ENCODE measurements at places on chromosomes 3 and 15. TPM values are rescaled to one million over a fixed set of nuclear protein-coding genes. Genes with fewer than 3 reads are reported as not detected.

GRCh38 chr15:72492733-72493132, 18.6 kb downstream of the ARIH1 start:
- peaks cover 83% of the 10 kb centered on the region for H3K4me1 ChIP-seq
- no peak overlapping the region for H3K27ac ChIP-seq
- H3K4me3 ChIP-seq = no peak overlapping the region
- H3K27me3 ChIP-seq = no peaks in the 10 kb centered on the region
- no peaks in the 10 kb centered on the region for H3K36me3 ChIP-seq

The XCR1 gene
- 0.64 TPM for total RNA-seq

GRCh38 chr15:89463113-89463512, 33.3 kb downstream of the RHCG start:
- no peaks in the 10 kb centered on the region for H3K4me1 ChIP-seq
- H3K4me3 ChIP-seq = no peak overlapping the region
- no peaks in the 10 kb centered on the region for H3K36me3 ChIP-seq
- H3K27me3 ChIP-seq = no peaks in the 10 kb centered on the region

GRCh38 chr3:160697637-160698380, 20.8 kb downstream of the ARL14 start:
- no peak for DNase-seq
- peak overlapping the region; percentile 28 for H3K27ac ChIP-seq
- no peaks in the 10 kb centered on the region for H3K36me3 ChIP-seq
- H3K4me3 ChIP-seq = no peak overlapping the region

DNA sequence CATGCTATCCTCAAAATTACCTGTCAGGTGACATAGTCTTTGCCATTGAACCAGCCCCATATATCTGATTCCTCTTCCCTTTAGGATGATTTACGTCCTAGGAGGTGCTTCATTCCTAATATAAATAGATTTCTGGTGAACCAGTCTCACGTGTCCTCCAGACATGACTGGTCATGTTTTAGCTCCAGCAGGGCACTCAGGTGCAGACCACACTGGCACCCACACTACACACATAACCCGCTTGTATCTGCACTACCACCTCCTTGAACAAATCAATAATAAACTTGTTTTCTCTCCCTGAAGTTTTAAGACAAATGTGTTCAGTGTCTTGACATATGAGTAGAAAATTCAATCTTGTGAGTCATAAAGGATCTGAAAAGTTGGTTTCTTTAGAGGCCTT, 155.5 kb downstream of the GOLIM4 start:
- DNase-seq = no peak
- no peaks in the 10 kb centered on the region for H3K4me1 ChIP-seq
- H3K27me3 ChIP-seq = no peaks in the 10 kb centered on the region
- H3K27ac ChIP-seq = no peak overlapping the region

The XIRP1 gene
- total RNA-seq = 616 TPM

DNA sequence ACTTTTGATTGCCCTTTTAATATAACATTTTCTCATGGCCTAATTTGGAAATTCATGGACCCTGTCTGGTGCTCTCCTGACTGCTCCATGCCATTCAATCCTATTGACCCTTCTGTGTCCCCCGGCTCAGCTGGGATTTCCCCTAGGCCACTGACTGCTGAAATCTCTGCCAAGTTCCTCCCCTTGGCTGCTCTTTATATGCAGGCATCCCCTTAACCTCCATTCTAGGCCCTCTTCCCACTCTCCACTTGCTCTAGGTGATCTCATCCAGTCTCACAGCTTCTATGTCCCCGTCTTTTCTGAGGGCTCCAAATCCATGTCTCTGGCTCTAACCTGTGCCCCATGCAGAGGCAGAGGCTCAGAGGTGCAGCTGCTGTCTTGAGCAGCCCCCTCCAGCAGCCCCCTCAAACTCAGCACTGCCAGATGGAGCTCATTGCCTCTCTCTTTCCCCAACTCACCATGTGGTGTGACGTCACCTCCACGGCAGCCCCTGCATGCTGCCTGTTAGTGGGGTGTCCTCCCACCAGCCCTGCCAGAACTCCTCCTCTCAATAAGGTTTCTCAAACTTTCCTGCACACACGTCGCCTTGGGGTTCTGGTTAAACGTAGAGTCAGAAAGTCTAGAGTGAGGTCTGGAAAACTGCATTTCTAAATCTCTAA, 6.6 kb downstream of the FSD2 start:
- no peaks in the 10 kb centered on the region for H3K27me3 ChIP-seq
- H3K27ac ChIP-seq = peak overlapping the region; percentile 58
- no peak overlapping the region for H3K4me3 ChIP-seq
- H3K36me3 ChIP-seq = no peaks in the 10 kb centered on the region

DNA sequence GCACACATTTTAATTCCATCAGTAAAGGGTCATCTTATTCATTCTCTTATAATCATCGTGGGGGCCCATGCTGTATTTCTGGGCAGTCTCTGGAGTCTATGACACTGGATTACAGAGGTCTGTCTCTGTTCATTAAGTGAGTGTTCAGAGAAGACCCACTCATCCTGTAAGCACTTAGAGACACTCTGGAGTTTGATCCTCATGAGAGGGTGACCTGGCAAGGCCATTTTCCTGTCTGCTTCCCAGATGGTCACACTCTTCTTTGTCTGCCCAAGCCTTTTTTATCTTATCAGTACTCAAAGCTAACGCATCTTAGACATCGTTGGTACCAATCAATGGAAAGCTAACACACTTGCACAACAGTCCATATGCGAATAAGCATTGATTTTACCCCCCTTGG, 333.1 kb downstream of the RORA start:
- H3K27me3 ChIP-seq = no peaks in the 10 kb centered on the region
- no peak overlapping the region for H3K4me3 ChIP-seq
- no peak for DNase-seq
- H3K27ac ChIP-seq = no peak overlapping the region
- no peaks in the 10 kb centered on the region for H3K36me3 ChIP-seq
- no peaks in the 10 kb centered on the region for H3K4me1 ChIP-seq

Data from heart left ventricle (tissue), 16 donors.